ENCODE measurements at places on chromosomes 2 and 18. TPM values are rescaled to one million over a fixed set of nuclear protein-coding genes. Genes with fewer than 3 reads are reported as not detected.

- DNase-seq = no peak
These were observed 137.5 kb downstream of the SH3RF3 start for GRCh38 chr2:109266496-109266895.

Gene NEU2
- polyA plus RNA-seq = not detected

DNA sequence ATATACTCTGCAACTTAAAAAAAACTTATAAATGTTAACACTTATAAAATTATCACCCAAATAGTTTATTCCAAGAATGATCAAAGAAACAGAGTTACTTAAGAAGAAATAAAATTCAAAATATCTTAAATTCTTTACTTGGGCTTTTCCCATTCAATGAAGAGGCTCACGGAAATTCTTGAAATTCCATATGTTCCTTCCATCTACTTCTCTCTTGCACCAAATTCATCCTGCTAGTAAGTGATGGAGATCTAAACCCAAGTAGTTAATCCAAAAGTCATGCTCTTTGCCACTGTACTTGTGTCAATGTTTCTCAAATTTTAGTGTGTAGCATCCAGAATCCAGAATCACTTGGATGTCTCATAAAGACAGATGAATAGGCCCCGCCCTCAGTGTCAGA, 465.9 kb downstream of the TXNL1 start:
- no peak for DNase-seq

- no peak for DNase-seq
These were observed 115.6 kb downstream of the COLEC12 start for GRCh38 chr18:384897-385296.

GRCh38 chr2:237509151-237509550, 22.1 kb downstream of the MLPH start:
- no peak for DNase-seq

Gene IWS1
- 48.1 TPM for polyA plus RNA-seq

DNA sequence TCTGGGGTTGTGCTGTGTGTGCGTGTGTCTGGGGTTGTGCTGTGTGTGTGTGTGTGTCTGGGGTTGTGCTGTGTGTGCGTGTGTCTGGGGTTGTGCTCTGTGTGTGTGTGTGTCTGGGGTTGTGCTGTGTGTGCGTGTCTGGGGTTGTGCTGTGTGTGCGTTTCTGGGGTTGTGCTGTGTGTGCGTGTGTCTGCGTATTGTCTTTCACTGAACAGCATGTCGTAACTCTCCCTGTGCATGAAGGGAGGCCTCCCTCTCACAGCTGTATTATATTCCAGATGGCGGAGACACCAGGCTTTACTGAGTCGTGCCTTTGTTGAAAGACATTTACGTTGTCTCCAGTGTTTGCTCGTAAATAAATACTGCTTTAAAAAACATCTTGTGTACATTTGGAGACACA, 5.9 kb downstream of the ACKR3 start:
- no peak for DNase-seq

DNA sequence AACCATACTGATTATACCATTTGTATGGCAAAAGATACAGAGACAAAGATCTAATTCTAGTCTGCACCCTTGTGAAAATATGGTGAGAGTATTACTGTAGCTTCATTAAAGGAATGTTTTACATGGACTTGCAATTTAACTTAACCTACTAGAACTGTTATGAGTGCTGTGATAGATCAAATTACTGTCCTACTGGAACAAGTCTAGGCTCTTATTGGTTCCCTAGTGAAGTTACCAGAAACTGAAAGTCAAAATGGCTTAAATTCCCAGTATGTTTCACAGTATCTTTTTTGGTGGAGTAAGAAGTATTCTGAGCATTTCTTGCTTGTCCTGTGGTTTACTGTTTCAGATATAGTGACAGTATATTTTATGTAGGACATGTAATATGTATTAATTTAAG, 3.8 kb upstream of the TBR1 start:
- DNase-seq = no peak

Gene CD8B2
- polyA plus RNA-seq = 0.09 TPM

GRCh38 chr2:220935789-220936321, 636.2 kb downstream of the EPHA4 start:
- no peak for DNase-seq

GRCh38 chr2:126715576-126716406, 59.8 kb downstream of the GYPC start:
- DNase-seq = no peak

DNA sequence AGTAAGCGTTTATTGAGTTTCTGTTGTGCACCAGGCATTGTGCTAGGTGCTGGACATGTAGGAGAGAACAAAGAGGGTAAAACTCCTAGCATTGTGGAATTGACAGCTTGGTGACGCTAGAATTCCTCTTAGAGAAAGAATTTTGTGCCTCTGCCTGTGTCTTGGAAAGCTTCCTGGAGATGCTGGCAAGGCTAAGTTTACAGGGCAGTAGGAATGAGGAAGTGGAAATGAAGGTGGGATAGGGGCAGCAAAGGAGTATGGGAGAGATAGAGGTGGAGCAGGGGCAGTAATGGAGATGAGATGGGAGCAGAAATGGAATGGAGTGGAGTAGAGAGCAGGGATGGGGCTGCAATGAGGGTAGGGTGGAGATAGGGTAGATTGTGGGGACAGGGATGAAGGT, 29.8 kb downstream of the GPR39 start:
- no peak for DNase-seq

DNA sequence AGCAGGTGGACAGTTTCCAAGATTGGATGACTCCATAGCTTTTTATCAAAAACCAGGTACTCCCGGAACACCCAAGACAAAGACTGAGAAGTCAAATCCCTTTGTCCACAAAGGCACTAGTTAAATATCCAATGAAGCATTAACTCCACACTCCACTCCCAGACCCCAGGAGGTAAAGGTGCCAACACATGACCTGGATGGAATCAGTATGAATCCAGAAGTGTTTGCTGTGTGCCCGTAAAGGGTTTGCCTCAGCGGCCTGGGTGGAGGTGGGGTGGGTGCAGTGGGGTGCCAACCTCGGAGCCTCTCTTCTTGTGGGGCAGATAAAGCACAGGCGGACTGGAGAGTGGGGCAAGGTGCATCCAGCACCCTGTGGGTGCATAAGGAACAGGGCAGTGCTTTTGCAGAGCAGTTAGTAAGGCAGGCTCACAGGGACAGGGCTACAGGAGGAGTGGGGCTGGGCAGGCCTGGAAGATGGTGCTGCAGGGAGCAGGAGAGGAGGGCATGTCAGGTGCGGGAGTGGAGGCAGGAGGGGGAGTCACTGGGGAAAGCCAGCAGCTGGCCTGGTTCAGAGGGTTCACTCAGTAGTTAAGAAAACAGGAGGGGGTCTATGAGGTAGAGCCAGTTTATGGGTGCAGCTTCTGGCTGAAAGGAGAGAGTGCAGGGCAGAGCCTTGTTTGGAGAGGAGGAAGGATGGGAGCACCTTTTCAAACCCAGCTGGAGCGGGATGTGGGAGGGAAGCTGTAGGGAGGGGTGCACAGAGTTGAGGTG, 208.4 kb upstream of the SMAD2 start:
- DNase-seq = no peak

GRCh38 chr2:132278267-132278666, 116.5 kb upstream of the ANKRD30BL start:
- DNase-seq = no peak

Gene TMEM247
- not detected for polyA plus RNA-seq

DNA sequence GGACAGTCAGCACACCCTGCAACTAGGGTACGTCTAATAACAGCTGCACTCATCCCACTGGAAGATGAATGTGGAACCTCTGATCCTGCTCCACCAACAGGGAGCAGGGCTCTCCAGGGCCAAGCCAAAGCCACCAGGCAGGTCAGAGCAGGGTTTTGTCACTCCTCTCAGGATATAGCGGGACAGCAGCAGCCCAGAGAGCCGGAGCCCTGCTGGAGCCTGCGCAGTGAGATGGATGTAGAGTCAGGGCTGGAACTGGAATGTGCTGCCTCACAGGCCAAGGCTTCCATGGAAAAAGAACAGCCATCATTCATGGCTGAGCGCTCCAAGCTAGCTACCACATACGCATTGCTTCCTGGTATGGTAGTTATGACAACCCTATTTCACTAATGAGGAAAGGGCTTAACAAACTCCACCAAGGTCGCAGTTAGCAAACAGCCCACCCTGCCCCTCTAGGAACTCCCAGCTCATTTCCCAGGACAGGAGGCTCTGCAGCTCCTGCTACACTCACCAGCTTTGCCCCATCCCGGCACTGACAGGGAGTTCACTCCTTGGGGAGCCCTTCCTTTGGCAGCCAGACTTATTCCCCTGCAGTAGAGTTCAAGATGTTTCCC, 85.2 kb downstream of the HS1BP3 start:
- no peak for DNase-seq

DNA sequence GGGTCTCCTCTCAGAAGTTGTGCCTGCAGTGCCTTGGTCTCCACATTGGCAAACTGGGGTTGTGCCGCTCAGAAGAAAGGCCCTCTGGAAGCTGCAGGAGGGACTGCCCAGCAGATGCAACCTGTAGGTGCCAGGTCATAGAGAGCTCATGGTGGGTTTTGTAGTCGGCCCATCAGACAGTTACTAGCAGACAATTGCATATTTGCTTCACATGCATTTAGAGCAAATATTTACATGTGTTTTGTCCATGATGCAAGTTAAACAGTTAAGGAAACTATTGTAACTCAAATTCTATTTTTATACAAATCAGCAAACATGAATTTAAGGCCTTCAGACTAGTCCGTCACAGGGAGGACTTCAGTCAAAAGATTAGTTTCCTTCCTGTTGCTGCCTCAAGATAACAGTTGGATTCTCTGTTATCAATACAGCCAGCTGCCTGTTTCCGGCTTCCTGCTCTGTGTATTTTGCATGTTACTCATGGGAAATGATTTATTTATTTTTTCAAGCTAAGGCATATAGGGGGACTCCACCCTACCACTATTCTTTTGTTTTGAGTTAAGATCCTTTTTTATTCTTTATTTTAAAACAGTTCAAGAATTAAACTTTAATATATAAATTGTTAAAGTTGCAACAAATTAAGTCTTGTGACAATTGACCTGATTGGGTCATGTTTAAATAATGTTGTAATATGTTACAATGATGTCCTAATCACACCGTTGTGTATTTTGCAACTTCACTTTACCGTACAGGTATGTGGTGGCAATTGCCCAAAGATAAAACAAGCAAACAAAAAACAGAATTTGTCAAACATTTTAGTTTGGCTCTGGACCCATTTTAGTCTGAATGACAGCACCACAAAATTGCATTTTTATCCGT, 133.5 kb downstream of the SPTBN1 start:
- DNase-seq = no peak

Gene RGPD5
- 21.3 TPM for polyA plus RNA-seq

Gene ATP9B
- polyA plus RNA-seq = 21.3 TPM

Gene HOXD4
- 10.1 TPM for polyA plus RNA-seq

DNA sequence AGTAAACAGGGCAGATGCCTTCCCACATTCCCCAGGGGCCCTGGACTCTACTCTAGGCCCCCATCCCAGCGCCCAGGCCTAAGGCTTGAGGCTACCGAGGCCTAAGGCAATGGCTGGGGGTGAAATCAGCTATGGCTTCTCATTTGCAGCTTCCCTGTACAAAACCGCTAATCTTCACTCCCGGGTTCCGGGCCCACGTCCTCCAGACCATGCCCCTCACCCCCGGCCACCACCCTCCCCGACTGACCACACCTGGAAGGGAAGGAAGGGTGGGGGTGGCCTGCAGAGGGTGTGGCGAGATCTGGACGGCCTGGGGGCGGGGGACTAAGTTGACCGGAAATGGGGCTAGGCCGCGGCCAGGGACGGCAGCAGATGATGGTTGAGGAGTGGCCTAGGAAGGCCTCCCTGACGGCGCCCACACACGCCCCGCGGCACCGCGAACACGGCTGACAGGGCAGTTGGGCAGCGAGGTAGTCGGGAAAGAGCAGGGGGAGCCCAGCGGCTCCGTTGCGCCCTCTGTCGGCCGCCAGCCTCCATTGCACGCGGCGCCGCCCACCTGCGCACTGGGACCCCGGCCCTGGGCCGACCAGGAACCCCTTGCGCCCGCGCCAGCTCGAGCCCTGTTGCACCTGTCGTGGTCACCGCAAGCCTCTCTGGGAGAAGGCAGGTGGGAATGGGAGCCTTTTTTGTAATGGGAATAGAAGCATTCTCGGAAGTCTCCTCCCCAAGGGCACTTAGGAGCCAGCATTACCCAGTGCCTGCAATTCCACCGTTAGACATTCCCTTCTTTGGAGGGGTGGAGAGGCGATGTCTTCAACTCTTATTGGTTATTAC, 117.1 kb upstream of the STPG4 start:
- DNase-seq = peak; percentile 77

DNA sequence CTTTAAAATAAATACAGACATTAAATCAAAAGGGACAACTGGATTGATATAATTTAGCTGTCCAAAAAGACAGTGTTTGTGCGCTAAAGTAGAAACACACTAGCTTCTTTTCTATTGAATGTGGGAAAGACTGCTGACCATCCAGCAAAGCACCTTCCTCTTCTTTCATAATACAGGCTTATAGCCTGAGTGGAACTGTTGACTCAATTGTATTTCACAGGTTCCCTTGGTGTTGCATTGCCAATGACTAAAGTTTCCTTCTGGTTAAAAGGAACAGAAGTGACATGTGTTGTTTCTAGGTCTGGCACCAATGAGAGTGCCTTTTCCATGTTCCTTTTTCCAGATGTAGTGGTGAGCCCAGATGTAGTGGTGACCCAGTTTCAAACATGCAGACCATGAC, 412.3 kb downstream of the RNF144A start:
- no peak for DNase-seq

DNA sequence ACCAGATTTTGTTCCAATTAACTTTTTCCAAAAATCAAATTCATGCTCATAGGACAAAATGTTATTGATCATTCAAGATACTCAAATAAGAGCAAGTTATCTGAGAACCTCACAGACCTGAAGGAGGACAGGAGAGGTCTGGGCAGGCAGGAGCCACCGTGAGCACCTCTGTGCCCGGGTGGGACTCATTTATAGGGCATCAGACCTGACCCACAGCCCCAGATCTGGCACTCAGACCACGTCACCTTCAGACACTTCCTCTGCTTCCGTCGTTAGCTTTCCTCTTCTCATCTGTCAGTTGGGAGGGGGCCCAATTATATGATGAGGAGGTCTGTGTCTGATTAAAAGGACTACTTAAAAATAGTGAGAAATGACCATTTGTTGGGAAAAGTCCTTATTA, 169.4 kb downstream of the EIPR1 start:
- no peak for DNase-seq

Measured in muscle of back (tissue), 13 donors.